Astrocyte of the hippocampus (primary cell): ENCODE measurements at places on chromosomes 16 and 17.
A peak's percentile ranks its signal among the peaks of the same experiment; 100 is the strongest.

DNA sequence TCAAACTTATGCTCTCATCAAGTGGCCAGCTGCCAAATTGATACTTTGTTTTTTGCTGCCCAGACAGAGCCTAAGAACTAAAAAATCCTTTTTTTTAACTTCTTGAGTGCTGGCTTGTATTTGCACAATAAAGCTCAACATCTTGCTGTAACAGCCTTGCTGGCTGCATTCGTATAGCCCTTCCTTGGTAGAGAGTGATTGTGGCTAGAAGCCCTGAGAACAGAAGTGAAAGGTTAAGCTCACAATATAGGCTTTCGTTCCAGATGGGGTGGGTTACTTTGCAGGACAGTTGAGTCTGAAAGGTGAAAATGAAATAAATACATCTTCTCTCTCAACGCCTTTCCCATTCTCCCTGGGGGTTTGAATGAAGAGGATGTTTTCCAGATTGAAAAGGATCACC lies 278.8 kb downstream of the HS3ST3B1 start:
- DNase-seq, result no peak

GRCh38 chr17:39631403-39631802 lies 4.7 kb downstream of the PPP1R1B start:
- DNase-seq, result no peak

DNA sequence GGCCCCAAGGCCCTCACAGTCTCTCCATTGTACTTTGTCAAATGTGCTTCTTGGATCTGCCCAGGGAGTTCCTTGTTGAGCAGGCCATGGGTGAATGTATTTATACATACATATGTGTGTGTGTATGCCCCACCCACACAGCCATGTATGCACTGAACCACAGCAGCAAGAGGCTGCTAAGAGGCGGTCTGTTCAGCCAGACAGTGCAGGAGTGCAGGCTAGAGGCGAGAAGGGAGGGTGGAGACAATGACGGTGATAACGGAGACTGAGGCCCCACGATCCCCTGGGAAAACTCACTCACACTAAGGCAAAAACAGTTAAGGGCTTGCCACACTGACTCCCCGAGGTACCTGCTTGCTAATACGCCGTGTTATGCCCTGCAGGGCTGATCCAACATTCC lies 151.0 kb upstream of the CDC42EP4 start:
- DNase-seq, result no peak

GRCh38 chr16:89367538-89367915 lies 122.8 kb downstream of the ANKRD11 start:
- no peak for DNase-seq

- DNase-seq, result peak; percentile 51
Measured at GRCh38 chr17:32007463-32008298, 498 bp downstream of the LRRC37B start.

DNA sequence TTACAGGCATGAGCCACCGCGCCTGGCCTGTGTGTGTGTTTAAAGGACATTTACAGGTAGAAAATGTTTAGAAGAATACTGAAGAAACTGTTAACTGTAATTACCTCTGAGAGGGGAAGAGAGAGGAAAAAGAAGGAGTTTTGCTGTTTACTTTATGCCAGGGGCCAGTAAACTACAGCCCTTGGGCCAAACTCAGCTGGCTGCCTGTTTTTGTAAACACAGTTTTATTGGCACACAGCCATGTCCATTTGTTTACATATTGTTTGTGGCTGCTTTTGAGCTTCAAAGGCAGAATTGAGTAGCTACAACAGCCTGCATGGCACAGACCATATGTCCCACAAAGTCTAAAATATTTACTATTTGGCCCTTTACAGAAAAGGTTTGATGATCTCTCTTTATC lies 76.4 kb downstream of the GPR139 start:
- no peak for DNase-seq

DNA sequence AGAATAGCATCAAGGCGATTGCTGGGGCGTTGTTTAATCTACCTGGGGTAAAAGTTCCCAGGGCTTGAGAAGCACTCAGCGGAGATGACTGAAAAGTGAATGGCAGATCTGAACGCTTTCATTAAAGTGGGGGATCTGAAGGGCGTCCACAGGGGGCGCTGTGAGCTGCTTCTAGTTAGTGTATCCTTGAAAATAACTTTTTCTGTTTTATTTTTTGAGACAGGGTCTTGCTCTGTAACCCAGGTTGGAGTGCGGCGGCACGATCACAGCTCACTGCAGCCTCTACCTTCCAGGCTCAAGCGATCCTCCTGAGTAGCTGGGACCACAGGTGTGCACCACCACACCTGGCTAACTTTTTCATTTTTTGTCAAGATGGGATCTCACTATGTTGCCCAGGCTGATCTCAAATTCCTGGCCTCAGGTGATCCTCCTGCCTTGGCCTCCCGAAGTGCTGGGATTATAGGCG lies 360.4 kb downstream of the SEC14L1 start:
- DNase-seq, result no peak

GRCh38 chr16:54208237-54208636 lies 78.3 kb downstream of the IRX3 start:
- no peak for DNase-seq

DNA sequence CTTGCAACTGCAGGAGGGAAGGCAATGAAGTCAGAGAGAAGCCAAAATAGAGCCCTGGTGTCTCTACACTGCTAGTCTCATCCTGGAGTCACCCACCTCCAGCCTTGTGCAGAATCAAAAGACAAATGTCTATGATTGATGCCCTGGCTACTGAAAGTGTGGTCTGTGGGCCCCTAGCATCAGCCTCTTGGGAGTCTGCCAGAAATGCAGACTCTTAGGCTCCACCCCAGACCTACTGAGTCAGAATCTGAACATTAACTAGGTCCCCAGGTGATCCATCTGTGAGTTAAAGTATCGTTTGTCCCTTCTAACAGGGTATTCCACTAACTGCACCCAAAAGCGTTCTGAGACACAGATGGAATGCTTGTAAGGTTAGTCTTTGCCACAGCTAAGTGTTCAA lies 21.2 kb downstream of the EARS2 start:
- peak; percentile 24 for DNase-seq

DNA sequence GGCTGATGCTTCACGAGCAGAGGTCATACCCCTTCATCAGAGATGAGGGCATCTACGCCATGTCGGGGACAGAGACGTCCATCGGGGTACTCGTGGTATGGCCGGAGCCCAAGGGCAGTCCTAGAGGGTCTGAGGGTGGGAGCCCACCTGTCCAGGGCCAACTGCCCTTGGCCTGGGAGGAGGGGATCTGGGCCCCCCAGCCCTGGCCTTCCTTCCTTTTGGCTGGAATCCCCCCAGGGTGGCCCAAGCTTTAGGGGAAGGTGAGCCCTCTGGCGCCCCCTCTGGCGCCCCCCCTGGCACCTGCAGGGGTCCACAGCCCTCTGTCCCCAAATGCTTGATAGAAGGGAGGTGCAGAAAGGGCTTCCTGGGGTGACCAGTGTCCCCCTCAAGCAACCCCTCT lies 69.3 kb downstream of the SCNN1B start:
- DNase-seq, result no peak

DNA sequence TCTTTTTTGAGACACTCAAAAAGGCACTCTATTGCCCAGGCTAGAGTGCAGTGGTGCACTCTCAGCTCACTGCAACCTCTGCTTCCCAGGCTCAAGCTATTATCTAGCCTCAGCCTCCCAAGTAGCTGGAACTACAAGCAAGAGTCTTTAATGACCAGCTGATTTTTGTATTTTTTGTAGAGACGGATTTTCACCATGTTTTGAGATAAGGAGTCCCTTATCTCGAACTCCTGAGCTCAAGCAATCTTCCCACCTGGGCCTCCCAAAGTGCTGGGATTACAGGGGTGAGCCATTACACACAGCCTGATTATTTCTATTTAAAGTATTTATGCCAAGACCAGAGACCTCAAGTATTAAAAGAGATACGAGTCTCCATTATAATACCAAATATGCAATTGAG lies 566.1 kb upstream of the CA10 start:
- no peak for DNase-seq

GRCh38 chr16:56910112-56910511 lies 21.8 kb upstream of the HERPUD1 start:
- DNase-seq, result no peak

GRCh38 chr16:63363738-63364137 lies 1327.5 kb upstream of the CDH8 start:
- no peak for DNase-seq
